Hepatocyte (in vitro differentiated cells): ENCODE measurements at places on chromosomes 16 and 17.
A peak's percentile ranks its signal among the peaks of the same experiment; 100 is the strongest.

GRCh38 chr16:50146479-50147435, 6.3 kb upstream of the TENT4B start:
- DNase-seq = no peak

- DNase-seq = no peak
These were observed 325.7 kb upstream of the TBX2 start for GRCh38 chr17:61073799-61074513.

DNA sequence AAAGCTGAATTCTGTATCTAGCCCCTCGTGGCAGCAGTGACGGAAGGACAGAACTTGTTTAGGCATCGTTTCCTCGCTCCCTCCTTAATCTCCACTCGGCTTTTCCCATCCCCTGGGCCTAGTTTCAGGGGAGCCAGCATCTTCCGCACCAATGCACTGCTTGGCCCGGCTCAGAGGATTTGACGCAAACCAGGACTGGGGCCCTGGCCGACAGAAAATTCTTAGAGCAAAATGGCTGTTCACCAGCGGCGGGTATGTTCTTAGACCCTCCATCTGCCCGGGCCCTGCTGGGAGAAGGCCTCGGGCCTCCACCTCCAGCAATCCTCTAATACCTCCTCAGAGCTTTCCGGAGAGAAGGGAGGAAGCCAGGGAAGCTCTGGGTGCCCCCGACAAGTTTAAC, 54.6 kb downstream of the TBC1D16 start:
- no peak for DNase-seq

- no peak for DNase-seq
These were observed at the start of gene MYH11 for GRCh38 chr16:15856901-15857698. Gene MYH11, minus strand, starts transcription at chr16:15857028. Its CDS starts 18,776 bp downstream, at chr16:15838252.

DNA sequence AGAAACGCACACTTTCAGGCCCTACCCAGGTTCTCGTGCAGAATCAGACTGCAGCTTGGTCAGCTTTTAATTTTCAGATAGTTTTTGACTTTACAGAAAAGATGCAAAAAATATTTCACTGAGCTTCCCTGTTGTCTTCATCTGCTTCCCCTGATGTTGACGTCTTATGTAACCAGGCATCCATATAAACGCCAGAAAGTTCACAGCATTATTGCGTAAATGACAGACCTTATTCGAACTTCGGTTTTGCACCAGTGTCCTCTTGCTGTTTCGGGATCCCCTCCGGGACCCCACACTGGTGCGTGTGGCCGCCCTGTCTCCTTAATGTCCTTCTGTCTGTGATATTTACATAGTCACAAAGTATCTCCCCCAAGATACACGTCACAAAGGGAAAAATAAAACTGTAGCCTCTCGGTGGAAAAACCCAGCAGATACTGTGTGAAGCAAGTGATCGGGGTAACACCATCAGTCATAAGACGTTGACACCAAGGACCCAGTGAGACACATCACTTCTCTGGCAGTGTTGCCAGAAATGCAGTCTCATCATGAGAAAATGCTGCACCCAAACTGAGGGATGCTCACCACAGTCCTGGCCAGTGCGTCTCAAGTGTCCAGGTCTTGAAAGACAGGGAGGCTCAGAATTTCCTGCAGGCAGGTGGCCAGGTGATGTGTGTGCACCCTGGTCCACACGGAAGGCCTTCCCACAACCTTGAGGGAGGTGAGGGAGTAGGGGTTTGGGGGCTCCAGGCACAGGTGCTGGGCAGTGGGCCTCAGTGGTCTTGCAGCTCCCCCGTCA, 4.3 kb downstream of the BANP start:
- DNase-seq = no peak

GRCh38 chr16:22424161-22424937, 49.9 kb upstream of the CDR2 start:
- DNase-seq = no peak

GRCh38 chr16:3188925-3189825, 1.2 kb downstream of the OR1F1 start:
- DNase-seq = no peak

GRCh38 chr16:57781741-57782606, 20.3 kb downstream of the KIFC3 start:
- DNase-seq = peak; percentile 51
